ENCODE measurements at places on chromosomes 16 and 17. TPM values are rescaled to one million over a fixed set of nuclear protein-coding genes. Genes with fewer than 3 reads are reported as not detected.

DNA sequence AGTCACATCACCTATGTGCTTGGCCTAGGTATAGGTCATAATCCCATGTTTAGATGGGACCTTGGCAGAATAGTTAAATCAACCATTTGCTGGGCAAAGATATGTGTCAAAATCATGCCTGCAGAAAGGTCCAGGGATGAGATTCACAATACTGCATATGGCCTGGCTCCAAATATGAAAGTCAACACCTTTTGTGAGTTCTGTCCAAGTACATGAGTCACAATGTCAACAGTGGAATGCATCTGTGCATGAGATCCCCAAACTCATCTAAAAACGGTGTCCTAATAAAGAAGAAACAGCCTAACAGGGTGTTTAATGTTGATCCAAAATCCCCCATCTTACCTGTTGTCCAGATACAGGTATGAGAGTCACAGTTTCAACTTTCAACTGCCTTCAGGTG lies 1847.5 kb downstream of the TP53TG3F start:
- DNase-seq: no peak

- DNase-seq: no peak
Observed at GRCh38 chr16:53881371-53881770, 177.4 kb downstream of the FTO start.

- DNase-seq: peak; percentile 35
Observed at GRCh38 chr16:73956587-73957494, 339.8 kb upstream of the PSMD7 start.

Gene GCSH
- polyA plus RNA-seq: 115 TPM

Gene PSME3IP1
- 120 TPM for polyA plus RNA-seq

Gene HBA2
- polyA plus RNA-seq: 1,166 TPM

Gene INCA1
- 8.4 TPM for polyA plus RNA-seq

DNA sequence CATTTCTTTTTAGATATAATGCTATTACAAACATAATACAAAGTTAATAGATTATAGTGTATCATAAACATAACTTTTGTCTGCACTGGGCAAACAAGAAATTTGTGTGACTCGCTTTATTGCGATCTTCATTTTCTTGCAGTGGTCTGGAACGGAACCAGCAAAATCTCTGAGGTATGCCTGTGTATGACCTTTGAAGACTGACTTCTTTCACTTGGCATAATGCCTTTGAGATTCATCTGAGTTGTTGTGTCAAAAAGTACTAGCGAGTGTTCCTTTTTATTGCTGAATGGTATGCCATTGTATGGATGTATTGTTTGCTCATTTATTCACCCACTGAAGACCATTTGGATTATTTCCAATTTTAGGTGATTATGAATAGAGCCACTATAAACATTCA lies 69.2 kb downstream of the TANC2 start:
- no peak for DNase-seq

Gene CHP2
- 0.91 TPM for polyA plus RNA-seq

Gene TMIGD1
- polyA plus RNA-seq: 0.63 TPM

GRCh38 chr17:7262935-7263800 lies 890 bp upstream of the CLDN7 start:
- no peak for DNase-seq

Gene TRIM47
- polyA plus RNA-seq: 6.4 TPM

- DNase-seq: no peak
Observed at GRCh38 chr16:46759309-46759708, 11.2 kb upstream of the MYLK3 start.

DNA sequence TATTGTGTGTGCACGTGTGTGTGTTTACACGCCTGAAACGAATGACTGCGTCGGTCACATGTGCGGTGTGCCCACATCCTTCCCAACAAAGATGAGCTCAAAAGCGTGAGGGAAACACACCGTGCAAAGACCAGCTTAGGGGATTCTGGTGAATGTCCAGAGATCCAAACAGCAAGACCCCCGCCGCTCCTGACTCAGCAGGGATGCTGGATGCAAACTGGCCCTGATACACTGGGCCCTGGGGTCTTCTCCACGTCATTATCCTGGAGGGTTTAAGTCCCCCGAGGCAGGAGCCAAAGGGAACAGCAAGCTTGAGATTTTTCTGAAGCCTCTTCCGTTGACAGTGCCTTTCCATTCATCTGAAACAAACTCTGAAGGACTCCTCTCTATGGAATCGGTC lies 59.2 kb downstream of the TBC1D16 start:
- no peak for DNase-seq

GRCh38 chr17:56679777-56680422 lies 86.4 kb downstream of the NOG start:
- no peak for DNase-seq

DNA sequence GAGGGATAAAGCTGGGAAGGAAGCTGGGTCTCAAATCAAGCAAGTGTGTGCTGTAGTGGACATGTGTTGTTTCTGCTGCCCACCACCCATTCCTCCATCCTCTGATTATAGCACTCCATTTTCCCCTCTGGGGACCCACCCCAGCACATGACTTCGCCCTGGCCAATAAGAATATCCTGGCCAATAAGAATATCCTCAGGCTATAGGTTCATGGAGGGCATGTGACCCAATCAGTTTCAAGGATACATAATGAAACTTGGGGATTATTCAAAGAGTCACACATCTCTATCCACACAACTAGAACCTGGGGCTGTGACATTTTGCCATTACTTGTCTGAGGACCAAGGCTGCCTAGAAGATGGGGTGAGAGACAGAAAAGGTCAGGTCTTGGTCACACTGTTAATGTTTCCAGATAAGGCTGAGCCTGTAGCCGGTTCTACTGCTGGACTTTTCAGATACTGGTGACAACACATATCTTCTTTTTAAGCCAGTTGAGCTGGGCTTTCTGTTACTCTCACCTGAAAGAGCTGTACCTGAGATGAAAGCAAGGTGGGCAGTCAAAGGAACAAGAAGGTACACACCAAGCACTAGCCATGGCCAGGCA lies 33.7 kb downstream of the MYO18A start:
- no peak for DNase-seq

Gene CA5A
- 0.12 TPM for polyA plus RNA-seq

GRCh38 chr17:2435862-2436261 lies 35.0 kb upstream of the MNT start:
- DNase-seq: no peak
